ENCODE measurements at places on chromosomes 3 and 15.

DNA sequence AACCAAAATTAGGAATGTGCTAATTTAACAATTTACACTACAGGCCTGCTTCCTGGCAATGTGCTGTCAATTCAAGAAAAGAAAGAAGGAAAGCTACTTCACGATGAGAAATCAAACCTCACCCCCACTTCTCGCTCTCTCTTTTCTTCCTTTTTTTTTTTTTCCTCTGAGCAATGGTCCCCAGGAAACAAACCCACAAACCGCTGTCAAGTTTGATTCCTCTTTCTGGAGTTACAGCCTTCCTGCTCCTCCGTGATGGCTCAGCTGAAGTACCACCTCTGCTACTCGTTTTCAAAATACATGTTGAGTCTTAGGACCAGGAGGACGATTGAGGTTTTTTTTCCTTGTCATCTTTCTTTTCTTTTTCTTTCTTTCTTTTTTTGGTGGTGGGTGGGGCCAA lies 3.4 kb upstream of the TRIM71 start:
- DNase-seq = no peak

GRCh38 chr15:64911311-64912186 lies at the start of gene ANKDD1A:
ANKDD1A (plus strand) TSS chr15:64911902; CDS start chr15:64911931, 29 bp downstream.
- DNase-seq = no peak

DNA sequence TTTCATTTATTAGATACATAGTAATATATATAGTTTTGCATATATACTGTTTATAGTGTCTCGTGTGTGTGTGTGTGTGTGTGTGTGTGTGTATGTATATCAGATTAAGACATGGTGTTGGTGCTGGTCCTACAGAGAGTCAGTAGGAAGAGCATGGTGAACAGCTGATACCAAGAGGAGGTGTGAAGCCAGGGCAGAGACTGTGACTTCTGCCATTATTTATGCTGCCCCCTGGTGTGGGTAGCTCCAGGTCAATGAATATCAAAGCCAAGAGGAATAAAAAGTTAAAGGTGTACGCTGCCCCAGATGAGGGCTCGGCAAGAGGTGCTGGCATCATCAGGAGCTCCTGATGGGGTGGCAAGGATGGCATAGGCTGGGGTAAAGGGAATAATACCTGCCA lies 299.5 kb upstream of the RASGRP1 start:
- no peak for DNase-seq

- DNase-seq = no peak
These were observed 1.4 kb downstream of the UACA start for GRCh38 chr15:70761931-70762468.

DNA sequence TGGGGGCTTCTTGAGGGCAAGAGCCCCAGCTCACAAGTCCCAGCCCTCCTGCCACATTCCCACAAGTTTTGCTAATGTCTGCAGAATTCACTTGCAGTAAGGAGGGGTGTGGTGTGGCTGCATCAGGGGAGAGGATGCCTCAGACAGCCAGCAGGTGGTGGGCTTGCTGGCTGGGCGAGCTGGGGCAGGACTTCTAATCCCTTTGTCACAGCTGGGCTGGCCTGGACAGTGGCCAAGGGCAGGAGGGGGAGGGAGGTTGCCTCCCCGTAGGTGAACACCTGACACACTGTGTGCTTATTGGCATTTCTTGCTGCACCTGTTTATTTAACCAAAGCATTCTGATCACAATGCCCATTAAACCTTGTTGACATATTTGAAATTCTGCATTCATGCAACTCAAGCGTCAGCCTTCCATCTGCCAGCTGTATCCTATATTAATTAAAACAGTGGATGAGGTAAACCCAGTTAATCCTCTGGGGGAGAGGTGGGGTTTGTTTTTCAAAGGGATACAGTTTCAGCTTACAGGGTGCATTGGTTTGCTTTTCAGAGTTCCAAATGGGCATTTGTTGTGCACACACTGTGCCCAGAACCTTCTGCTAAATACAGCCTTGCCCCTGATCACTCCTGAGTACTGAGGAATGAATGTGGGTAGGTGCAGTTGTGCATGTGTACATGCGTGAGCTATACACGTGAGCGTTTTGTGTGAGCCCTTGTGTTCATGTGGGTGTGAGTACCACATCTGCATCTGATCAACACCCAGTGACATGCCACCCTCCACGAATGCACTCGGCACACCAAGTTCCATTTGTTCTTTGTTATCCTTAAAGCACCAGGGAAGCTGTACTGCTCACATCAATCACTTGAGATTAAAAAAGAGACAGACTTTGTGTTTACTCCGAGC lies 268.7 kb downstream of the XXYLT1 start:
- DNase-seq = peak; percentile 12

DNA sequence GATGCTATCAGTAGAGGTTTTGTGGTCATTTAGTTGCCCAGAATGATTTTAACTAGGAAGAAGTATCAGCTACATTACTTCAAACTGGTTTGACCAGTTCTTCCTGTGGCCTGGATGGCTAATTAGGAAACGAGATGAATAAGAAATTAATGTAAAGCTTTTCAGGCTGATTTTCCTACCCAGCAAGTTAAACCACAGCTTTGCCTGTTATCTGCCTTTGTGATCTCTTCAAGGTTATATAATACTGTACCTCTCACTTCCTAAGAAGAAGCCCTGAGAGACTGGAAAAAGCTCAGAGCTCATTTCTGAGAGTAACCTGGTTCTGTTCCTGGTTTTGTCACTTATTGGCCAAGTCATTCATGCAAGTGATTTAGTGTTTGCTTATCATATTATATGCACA lies 782.2 kb upstream of the GOLIM4 start:
- no peak for DNase-seq

GRCh38 chr15:43922021-43922420 lies 95.2 kb downstream of the WDR76 start:
- no peak for DNase-seq

GRCh38 chr3:185272033-185272432 lies 18.2 kb upstream of the EHHADH start:
- DNase-seq = no peak

DNA sequence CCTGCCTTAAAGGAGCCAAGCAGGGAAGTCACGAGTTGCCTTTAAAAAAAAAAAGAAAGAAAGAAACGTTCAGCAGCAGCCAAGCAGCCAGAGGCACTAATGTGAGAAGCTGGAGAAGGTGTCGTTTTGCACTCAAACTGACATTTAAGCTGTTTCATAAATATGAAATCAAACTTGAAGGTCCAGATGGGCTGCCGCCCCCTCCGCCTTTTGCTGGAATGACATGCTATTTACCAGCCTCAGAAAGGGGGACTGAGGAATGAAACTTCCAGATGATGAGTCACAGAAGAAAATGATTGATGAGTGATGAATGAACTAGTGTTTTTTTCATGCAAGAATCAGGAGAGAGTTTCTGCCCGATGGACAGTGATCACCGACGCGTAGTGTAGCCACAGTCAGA lies 396.8 kb downstream of the IGSF11 start:
- no peak for DNase-seq

GRCh38 chr3:186361762-186362536 lies at the start of gene DGKG:
DGKG (minus strand) TSS chr3:186362234; CDS start chr3:186320459, 41,775 bp downstream.
- no peak for DNase-seq

DNA sequence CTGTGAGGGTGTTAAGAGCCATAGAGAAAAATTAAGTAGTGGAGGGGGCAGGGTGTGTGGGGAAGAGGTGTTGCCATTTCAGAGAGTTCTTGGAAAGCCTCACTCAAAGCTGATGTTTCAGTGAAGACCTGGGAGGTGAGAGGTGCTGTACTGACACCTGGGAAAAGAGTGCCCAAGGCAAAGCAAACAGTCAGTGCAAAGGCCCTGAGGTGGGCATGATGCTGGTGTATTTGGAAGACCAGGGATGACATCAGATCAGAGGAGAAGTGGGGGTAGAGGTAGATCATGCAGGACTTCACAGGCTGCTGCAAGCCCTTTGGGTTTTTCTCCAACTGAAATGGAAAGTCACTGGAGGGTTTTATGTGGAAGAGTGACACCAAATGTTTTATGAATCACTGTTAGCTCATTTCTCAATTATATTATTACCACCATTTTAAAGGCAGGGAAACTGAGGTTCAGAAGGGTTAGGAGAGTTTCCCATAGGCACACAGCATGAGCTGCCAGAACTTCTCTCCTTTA lies 42.8 kb upstream of the SMAD3 start:
- no peak for DNase-seq

GRCh38 chr3:88028876-88029275 lies 29.9 kb downstream of the CGGBP1 start:
- no peak for DNase-seq

GRCh38 chr3:174331095-174331800 lies 527.9 kb upstream of the NAALADL2 start:
- no peak for DNase-seq

- DNase-seq = no peak
These were observed 20.1 kb downstream of the DIPK2A start for GRCh38 chr3:143991713-143992112.

GRCh38 chr3:50340448-50341329 lies at the start of gene RASSF1:
RASSF1 (minus strand) TSS chr3:50340836; CDS start chr3:50340805, 31 bp downstream.
- peak; percentile 63 for DNase-seq

- peak; percentile 3 for DNase-seq
These were observed 718 bp downstream of the BNIP2 start for GRCh38 chr15:59688423-59688781.

DNA sequence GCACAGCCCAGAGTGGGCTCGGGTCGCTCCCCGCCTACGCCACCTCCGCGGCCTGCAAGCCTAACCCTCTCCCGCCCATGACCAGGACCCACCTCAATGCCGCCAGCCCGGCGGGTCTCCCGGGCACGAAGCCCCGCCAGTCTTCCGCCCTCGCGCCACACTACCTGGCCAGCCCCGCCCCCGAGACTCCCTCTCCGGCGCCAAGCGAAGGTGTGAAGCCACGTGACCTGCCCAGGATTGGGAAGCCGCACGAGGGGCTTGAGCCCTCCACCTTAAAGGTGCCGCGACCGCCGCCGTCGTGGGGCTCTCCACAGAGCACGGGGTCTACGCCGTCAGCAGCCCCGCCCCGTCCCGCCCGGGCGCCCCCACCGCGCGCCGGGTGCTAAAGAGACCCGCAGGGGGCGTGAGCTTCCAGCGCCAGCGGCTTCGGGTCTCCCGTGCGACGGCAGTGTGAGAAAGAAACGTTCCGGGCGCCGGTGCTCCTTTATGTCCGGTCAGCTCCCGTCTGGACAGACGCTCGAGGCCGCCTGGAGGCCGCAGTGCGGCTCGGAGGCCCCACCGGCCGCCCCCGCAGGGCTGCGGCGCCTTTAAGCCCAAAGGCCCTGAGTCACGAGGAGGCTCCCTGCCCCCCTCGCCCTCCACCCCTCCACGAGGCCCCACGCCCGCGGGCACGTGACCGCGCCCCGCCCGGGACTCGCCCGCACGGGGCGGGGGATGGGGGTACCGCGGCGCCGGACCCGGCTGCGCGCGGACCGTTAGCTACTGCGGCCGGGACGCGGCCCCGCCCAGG lies at the start of gene CPEB1:
CPEB1 (minus strand) TSS at position 319 of the 790 bp plus-strand sequence. CDS start 18,904 bp downstream, outside the sequence.
- peak; percentile 55 for DNase-seq

- no peak for DNase-seq
These were observed 170.2 kb upstream of the TPRG1 start for GRCh38 chr3:189001559-189001958.

DNA sequence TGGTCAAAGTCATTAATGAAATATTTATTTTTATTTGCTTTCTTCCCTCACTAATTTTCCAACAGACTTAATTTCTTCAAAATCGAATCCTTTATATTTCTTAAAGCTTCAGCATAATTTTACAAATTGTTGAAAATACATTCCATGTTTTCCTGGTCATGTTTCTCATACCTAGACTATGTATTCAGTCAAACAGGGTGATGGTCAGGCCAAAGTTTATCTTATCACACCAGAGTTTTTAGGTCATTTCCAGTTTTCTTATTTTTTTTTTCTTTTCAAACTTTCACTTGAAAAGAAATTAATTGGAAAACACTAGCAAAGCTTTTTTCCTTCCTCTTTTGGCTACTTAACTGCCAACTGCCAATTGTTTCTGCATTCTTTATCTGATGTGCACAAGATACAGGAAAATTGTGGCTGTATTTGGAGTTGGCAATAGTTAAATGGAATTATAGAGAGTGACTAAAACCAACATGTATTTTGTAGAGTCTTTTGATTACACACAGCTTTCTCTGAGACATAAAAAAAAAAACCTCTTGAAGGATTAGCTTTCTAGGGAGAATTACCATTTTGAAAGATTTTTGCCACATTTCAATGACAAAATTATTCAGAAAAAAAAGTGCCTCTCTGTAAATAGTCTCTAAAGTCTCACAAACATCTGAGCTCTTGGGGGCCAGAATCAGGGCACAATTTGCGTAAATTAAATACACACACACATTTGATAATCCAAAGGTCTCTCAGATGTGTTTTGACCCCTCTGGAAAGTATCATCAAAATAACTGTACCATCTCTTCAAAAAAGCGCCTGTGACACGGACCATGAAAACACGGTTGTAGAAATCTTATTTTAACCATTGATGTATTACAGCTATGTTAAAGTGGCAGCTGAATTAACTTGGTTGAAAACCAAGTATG lies 603.2 kb upstream of the KCNMB2 start:
- no peak for DNase-seq

DNA sequence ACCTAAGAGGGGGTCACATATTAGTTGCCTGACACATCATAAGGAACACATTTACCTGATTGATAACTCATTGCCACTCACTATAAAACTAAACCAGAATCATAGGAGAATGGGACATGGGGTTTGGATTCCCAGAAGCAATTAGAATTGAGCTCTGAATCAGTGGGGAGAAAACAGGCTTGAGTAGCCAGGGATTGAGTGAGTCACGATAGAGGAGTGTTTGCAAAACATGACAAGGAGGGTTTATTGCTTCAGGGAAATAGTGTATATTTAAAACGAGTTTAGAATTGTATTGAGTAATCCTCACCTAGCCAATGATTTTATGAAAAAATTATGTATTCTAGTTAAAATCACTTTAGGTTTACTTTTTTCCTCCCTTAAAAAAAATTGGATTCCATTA lies 101.1 kb upstream of the THRB start:
- no peak for DNase-seq

DNA sequence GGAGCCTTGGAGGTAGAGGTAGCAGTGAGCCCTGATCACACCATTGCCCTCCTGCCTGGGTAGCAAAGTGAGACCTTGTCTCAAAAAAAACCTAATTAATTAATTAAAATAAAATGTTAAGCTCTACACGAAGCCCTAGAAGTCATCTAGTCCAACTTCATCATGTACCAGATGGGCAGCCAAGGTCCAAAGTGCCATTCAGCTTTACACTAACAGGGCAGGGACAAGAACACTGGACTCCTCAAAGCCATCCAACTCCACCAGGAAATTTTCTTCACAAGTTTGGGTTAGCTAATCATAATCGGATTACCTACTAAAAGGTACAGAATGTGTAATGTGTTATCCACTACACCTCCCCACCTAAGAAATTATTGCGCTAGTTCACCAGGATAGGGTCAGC lies 48.8 kb downstream of the WWTR1 start:
- no peak for DNase-seq

DNA sequence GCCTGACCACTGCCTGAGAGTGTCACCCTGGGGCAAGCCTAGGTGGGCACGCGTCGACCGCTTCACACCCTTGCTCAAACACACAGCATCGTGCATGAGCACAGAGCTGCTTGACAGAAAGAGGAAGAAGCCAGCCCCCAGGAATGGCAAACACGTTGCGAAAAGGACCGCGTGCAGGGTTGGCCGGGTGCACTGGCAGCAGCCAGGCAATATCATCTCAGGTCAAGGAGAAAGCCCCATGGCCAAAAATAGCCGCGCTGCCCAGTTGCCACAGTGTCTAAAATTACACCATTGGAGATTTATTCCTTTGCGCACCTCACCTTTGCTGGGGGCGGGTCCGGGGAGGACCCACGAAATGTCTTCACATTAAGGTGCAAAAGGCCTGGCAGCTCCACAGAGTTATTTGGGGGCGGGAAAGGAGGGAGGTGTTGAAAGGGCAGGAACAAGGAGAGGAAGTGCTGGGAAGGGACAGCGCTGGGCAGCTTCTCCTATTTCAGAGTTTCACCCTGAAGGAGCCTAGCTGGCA lies 44.7 kb upstream of the NR2F2 start:
- DNase-seq = no peak

GRCh38 chr3:112770032-112770626 lies 76.5 kb downstream of the CD200R1L start:
- DNase-seq = no peak

All from CD8-positive, alpha-beta memory T cell (primary cell).